Stimulated activated CD4-positive, alpha-beta T cell treated with anti-CD3 and anti-CD28 coated beads, Interleukin-1b, Interleukin-23, amount 100 ng/mL, for 1 hour (primary cell): ENCODE measurements at places on chromosomes 1 and 21.

GRCh38 chr1:87743256-87743655 lies 414.6 kb downstream of the LMO4 start:
- no peak for DNase-seq

- DNase-seq, result no peak
Measured at GRCh38 chr1:15951341-15952153, 24.4 kb downstream of the ZBTB17 start.

DNA sequence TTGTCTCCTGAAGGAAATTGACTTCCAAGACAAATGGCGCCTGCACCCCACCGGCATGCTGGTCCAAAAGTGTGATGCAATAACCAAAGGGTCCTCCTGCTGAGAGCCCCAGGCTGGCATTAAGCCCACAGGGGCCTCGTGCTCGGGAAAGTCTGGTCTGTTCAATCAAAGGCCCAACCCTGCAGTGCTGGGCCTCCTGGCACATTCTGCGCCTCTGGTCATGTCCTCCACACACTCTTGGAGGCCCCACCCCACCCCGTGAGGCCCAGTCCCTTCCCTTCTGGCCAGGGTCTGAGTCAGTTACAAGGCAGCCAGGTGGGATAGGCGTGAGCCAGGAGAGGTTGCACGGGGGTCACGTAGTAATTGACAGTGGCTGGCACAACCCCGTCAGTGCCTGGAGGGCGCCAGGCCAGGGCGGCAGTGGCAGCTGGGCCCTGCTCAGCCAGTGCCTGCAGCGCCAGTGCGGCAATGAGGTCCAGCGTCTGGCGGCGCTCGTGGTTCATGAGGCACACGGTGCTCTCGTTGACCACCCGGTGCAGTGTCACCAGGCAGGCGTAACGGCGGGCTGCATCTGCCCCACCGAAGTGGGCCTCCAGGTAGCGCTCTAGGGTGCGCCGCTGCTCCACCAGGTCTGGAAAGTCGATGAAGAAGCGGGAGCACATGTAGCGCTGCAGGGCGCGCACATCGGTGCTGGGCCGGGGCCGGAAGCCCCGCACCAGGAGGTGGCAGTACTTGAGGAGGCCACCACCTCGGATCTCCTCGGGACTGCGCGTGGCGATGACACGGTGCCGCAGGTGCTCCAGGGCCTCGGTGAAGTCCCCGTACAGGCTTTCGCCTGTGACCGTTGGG lies 6.8 kb downstream of the TENT5B start:
- DNase-seq, result no peak

- DNase-seq, result no peak
Measured at GRCh38 chr1:21319447-21320407, 29.5 kb upstream of the ECE1 start.

DNA sequence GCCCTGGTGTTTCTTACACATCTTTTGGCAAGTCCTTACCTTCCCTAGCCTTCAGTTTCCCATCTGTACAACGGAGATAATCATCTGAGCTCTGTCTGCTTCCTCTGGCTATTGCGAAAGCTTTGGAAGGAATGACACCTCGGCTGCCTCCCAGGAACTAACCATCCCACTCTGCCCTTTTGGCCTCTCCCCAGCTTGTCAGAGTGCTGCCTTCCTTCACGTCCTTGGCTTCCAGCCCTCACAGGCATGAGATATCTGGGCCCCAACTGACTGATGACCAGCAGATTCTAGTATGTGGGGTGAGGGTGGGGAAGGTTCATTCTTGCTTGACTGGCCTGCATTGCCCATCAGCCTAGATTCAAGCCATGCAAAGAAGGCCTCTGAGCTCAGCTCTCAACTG lies 253.1 kb upstream of the FGGY start:
- DNase-seq, result no peak

DNA sequence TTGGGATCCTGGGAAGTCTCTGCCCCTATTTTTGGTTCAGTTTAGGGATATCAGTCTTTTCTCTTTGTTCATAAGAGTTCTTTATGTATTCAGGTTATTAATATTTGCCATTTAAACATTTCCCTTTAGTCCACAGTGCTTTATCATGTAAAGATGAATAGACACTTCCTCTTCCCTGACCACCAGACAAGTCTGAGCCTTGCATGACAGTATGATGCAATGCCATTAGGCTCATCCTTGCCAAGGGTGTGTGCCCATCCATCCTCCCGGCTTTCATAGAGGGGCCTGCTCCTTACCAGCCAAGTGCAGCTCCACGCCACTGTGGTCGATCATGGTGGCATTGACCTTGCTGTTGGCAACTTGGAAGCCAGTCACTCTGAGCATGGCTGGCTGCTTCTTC lies 52.1 kb downstream of the ZSCAN20 start:
- no peak for DNase-seq

DNA sequence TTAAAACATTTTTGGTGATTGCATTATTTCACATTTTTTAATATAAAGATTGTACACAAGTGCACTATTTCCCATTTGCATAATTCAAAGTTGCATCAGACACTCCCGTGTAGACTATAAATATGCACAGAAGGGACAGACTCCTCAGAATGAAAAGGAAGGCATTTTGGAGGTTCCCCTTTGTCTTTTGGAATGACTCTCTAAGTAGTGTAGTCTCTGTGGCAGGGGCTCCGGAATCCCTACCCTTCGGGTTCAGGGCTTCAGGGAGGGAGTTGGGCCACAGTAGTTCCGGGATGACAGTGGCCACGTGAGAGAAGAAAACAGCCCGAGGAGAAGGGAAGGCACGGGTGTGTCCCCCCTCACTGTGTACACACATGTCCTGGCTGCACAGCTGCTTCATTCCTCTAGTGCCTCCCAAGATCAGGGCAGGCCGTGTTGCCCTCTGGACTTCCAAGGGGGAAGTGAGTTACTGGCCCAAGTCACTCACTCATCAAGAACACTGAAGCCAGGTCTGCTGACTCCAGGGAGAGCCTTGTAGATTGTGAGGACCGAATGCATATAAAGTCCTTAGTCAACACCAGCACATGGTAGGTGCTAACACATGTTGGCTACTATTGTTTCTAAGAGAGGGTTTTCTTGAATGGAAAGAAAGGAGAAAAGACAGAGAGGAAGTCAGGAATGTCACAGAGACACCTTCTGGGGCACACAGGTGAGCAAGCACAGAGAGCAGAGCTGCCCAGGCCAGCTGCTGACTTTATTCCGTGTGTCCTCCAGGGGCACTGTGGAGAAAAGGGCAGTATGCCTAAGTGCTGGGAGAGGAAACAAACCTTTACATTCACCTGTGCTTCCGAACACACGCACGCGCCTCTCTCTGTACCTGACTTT lies 39.8 kb downstream of the LHX4 start:
- no peak for DNase-seq

GRCh38 chr1:218525031-218525430 lies 179.9 kb downstream of the TGFB2 start:
- DNase-seq, result no peak

DNA sequence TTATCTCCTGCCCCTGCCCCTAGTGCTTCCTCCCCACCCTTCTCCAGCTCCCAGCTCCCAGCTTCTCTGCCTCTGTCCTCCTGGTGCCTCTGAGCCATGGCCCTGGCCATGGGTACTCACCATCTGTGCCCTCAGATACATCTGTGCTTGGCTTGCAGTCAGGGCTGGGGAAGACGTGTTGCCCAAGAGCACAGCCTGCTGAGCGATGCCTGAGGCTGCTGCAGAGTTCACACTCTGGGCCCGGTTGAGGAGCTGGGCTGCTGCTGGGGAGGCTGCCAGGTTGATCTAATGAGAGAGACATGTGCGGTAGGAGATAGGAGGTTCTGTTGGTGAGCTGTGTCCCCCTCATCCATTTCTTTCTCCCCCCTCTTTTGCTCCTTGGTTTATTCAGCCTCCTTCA lies 49.4 kb upstream of the A3GALT2 start:
- no peak for DNase-seq

DNA sequence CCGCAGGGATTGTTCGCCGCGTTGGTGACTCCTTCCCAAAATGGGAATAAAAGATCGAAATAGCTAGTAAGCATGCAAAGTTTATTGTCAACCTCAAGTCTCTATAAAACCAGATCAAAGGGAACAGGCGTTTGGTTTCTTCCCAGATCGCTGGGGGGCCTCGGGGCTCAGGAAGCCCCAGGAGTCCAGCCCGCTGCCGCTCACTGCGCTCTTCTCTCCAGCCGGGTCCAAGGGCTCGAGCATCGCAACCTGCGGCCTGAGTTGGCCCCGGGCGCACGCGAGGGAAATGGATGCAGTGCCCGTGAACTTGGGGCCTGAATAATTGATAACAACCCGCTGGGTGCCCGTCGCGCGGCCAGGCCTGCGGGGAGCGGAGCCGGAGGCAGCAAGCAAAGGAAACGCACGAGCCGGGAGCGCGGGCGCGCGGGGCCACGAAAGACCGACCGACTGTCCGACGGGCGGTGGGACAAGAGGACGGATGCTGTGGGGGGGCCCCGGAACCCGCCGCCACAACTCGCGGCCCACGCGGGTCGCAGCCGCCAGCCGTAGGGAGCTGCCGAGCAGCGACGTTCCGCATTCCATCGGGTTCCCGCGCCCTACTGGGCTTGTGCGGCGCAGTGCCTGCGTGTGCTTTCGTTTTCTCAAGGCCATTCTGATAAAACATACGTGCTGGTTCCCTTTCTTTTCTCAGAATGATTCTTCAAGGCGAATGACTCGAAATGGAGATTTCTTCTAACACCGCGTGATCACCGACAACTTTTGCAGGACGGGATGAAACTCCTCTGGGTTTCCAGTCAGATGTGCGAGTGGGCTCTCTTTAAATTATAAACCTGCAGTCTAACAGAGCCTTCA lies 14.0 kb upstream of the ALX3 start:
- DNase-seq, result no peak

- no peak for DNase-seq
Measured at GRCh38 chr1:9815150-9815549, 8.6 kb downstream of the CLSTN1 start.

GRCh38 chr1:153849487-153850185 lies 73.1 kb downstream of the GATAD2B start:
- DNase-seq, result no peak
